ENCODE measurements at places on chromosomes 5 and 9.

DNA sequence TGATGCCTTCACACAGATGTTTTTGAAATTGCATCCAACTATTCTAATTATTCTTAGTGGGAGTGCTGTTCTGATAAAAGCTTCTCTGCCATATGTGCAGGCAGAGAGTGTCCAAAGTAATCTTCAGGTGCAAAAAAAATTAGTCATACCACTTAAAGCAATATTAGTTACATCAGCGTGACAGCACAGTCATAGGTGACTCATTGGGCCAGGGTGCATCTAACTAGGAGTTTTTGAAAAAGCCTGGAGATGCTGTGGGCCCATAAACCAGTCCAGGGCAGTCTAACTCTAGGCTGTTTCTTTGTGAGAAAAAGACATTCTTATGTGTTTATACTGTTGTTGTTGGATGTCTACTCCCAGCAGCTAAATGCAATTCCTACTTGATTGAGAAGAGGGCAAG, 33.0 kb upstream of the C6 start:
- DNase-seq = no peak
- H3K27me3 ChIP-seq = no peaks in the 10 kb centered on the region
- no peak overlapping the region for H3K27ac ChIP-seq
- no peaks in the 10 kb centered on the region for H3K4me1 ChIP-seq

GRCh38 chr5:150851039-150851438, 4.7 kb downstream of the IRGM start:
- H3K4me1 ChIP-seq = peaks cover 25% of the 10 kb centered on the region
- no peak overlapping the region for H3K27ac ChIP-seq
- H3K27me3 ChIP-seq = no peaks in the 10 kb centered on the region

- no peak overlapping the region for H3K27ac ChIP-seq
- no peak for DNase-seq
- no peaks in the 10 kb centered on the region for H3K36me3 ChIP-seq
- no peaks in the 10 kb centered on the region for H3K4me1 ChIP-seq
- no peak overlapping the region for H3K4me3 ChIP-seq
Observed at GRCh38 chr5:28788954-28789353, 1750.6 kb upstream of the CDH9 start.

DNA sequence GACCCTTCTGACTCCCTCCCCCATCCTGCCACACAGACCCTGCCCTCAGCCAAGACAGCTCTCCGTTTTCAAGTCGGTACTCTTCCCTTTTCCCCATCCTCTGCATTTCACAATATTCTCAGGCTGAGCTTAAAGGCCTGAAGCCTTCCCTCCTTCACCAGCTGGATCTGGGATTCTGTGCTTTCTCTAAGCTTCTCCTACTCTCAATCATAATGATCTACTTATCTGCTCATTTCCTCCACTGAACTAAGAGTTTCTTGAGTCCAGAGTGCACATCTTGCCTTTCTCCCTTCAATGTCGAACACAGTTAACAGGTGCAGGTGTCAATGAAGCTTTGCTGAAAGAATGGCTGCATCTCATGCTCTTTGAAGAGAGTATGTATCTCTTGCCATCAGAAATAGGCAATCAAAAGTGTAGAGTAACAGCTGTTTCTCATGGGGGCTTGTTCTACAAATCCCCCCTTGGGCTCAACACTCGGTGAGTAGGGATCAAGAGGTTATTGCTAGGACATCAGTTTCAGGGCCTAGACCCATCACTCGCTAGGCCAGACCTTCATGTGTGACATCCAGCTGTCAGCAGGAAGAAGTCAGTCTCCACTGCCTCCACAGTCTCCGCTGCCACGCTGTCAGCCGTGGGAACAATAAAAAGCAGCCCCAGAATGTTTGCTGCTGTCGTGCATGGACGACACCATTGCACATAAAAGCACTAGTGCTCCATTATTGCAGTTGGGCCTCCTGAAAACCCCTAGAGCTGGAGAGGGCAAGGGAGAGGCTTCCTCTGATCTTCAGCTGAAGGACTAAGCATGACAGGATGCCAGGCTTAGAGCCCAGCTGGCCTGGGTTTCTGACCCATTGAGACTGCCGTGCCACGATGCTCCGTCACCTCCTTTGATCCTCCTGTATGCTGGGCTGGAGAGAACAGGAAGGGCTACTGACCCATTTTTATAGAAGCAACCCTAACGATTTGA, 23.7 kb downstream of the TRAF1 start:
- DNase-seq = no peak
- peaks cover 82% of the 10 kb centered on the region for H3K4me1 ChIP-seq
- H3K36me3 ChIP-seq = peaks cover 46% of the 10 kb centered on the region
- peak overlapping the region; percentile 40 for H3K4me3 ChIP-seq

Data from activated naive CD8-positive, alpha-beta T cell treated with anti-CD3 and anti-CD28 coated beads, Interleukin-2, amount 10 ng/mL, durations not matched to agents 7 days and 5 days (primary cell).